Stimulated activated CD4-positive, alpha-beta T cell treated with anti-CD3 and anti-CD28 coated beads, Interleukin-12 subunit alpha, Interleukin-12 subunit beta, amount 100 ng/mL, for 24 hours (primary cell): ENCODE measurements at places on chromosomes 16 and 17.
A peak's percentile ranks its signal among the peaks of the same experiment; 100 is the strongest.

DNA sequence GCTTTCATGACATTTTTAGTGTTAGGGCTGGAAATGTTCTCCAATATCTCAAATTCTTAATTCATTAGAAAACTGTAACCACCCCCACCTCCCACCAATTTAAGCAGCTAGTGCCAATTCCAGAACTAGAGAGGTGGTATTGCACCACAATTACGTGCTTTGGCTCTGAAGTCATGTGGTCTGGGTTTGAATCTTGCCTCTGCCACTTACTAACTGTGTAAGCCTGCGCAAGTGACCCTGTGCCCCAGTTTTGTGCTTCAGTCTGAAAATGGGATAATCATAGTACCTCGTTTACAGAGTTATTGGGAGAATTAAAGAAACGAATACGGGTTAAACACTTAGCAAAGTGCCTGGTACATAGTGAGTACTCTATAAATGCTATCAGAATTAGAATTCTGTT is 14.2 kb upstream of the MPHOSPH6 start:
- no peak for DNase-seq

DNA sequence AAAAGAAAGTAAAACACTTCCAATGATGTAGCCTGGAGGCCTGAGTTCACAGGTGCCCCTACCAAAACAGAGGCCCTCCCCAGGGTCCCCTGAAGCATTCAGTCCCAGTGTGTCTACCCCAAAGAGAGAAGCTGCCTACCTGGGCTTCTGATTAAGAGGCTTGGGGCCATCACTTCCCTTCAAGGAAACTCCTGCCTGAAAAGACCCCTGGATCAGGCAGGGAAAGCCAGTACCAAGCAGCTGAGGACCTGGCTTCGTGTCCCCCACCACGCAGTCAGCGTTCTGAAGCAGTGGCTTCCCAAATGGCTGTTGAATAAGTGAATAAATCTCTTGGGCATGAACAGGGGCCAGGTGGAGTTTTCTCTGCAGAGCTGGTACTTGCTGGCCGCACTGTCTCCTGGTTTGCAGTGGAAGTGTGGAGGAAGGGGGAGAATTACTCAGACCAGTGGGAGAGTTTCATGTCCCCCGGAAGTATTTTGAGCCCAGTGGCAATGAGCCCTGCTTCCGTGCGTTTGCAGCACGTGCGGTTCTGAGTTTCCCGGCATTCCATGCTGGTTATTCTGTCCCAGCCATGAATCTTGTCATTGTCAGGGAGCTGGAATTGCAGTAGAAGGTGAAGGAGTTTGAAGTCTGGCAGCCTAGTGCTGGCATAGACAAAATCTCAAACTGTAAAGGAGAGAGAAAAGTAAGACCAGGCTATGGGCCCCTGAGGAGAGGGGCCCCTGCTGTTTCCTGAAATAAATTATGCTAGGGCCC is 27.0 kb downstream of the RMI2 start:
- no peak for DNase-seq

GRCh38 chr17:65977041-65977440 is 214.9 kb downstream of the CEP112 start:
- DNase-seq, result no peak

DNA sequence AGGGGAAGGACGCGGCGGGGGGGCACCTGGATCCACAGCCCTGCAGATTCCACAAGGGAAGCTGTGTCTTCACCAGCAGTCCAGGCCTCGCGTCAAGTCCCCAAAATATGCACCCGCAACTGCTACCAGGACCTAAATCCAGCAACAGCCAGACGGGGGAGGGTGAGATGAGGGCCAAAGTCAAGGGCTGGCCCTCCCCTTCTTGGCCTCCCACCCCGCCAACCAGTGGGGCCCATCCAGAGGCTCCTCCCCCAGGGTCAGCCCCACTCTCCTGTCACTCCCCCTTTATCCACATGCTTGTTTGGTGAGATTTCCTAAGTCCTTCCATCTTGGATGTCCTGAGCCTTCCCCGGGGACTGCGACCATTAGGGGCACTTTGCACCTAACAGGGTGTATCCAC is 138.7 kb downstream of the ENGASE start:
- no peak for DNase-seq

DNA sequence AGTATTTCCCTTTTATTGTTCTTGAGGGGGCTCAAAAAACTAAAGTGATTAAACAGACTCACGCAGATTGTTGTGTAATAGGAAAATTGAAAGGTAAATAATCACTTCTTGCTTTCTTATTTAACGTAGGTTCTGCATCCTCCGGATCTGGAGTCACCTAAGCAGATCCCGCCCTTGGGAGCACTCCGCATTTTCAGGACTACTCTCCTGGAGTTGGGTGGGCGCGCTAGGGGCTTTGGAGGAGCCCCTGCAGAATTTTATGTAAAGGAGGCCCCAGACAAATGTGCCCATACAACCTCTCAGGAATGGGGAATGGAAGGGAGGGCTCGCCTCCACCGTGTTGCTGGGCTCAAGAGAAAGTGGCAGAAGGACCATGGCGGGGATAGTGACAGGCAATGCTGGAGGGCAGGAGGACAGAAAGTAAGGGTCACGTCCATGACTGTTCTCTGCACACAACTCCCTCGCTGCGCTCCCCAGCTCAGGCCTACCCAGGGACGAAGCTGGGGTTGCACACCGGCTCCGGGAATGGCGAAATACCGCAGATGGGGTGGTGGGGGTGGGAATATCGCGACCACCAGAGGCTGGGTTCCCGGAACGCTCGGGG is 8.3 kb downstream of the MT2A start:
- no peak for DNase-seq

GRCh38 chr17:11900041-11900476 is 97.2 kb downstream of the ZNF18 start:
- DNase-seq, result no peak

- DNase-seq, result no peak
Observed at GRCh38 chr17:4135489-4135888, 7.3 kb downstream of the ZZEF1 start.

GRCh38 chr16:48062681-48063080 is 93.1 kb downstream of the ABCC12 start:
- DNase-seq, result no peak

GRCh38 chr16:11350921-11351335 is 5.7 kb downstream of the RMI2 start:
- DNase-seq, result no peak

GRCh38 chr17:40191237-40192208 is 14.3 kb downstream of the RAPGEFL1 start:
- DNase-seq, result peak; percentile 26

DNA sequence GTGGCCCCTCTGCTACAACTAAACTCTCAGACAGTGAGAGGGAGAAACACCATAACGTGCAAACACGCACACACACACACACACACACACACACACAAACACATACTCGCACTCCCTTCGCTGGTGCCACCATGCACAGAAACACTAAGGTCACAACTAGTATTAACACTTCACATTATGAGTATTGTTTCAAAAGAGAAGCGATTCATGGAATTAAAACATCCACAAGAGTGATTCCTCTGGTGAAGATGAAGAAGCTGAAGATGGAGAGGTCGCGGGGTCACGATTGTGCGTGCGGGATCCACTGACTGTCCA is 7.1 kb upstream of the GHDC start:
- DNase-seq, result no peak

- DNase-seq, result no peak
Observed at GRCh38 chr16:19396555-19397011, 21.1 kb upstream of the TMC5 start.

GRCh38 chr17:31508288-31509094 is 117.0 kb downstream of the RAB11FIP4 start:
- DNase-seq, result no peak

GRCh38 chr17:75637551-75637950 is 4.3 kb downstream of the SMIM5 start:
- DNase-seq, result no peak

DNA sequence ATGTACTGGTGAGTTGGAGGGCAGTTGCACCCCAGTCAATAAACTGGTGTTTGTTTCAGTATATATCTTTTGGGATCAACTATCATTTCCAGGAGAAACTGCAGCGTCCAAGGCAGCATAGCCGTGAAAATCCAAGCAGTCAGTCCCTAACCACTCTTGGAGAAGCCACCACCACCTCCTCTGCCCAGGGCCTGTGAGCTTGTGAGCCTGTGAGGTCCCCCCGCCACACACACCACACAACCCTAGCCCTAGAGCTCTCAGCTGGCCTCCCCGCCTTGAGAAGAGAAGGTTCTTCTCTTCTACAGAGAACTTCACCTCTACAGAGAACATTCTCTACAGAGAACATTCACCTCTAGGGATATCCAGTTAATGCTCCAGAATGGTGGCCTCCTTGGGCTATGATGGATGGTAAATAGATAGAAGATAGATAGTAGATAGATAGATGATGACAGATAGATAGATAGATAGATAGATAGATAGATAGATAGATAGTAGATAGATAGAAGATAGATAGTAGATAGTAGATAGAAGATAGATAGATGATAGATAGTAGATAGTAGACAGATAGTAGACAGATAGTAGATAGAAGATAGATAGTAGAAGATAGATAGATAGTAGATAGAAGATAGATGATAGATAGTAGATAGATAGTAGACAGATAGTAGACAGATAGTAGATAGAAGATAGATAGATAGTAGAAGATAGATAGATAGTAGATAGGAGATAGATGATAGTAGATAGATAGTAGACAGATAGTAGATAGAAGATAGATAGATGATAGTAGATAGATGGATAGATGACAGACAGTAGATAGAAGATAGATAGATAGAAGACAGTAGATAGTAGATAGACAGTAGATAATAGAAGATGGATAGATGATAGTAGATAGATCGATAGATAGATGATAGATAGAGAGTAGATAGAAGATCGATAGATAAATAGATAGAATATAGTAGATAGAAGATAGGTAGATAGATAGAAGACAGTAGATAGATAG is 13.7 kb downstream of the ALOX15B start:
- no peak for DNase-seq

GRCh38 chr17:68310152-68310551 is 18.9 kb downstream of the ARSG start:
- DNase-seq, result no peak

GRCh38 chr16:268141-269053 is 7.3 kb downstream of the RGS11 start:
- DNase-seq, result no peak

GRCh38 chr16:78884204-78884603 is 716.3 kb downstream of the MAF start:
- no peak for DNase-seq

DNA sequence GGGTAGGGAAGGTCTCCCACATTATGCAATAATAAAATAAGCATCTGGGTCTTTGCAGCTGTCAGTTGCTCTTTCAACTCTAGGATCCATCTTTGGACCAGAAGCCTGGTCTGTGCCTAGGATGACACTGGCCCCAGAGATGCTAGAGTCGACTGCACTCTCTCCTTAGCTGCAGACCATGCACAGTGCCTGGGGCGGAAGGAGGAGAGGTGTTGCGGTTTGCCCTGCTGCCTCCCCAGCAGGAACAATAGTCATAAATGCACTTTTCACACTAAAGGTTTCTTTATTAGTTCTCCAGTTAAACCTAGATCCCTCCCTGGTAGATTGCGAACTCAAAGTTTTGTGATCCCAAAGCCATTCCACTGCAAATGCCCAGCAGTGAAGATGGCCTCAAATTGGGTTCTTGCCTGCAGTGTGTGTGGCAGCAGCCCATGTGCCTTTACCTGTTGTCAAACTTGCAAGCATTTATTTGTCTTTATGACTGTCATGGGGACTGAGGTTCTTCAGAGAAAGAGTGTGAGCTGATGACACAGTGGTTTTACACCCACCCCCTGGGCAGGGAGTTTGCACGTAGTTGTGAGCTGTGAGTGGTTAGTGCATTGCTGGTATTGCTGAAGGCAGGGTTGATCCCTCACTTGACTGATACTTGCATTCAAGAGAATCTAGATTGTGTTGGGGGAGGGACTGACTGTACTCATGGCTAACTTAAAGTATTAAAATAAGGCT is 10.3 kb downstream of the ATXN1L start:
- DNase-seq, result no peak
